ENCODE measurements at places on chromosomes 5 and 9.

GRCh38 chr5:98464737-98465330 lies 308.6 kb upstream of the RGMB start:
- DNase-seq: no peak

DNA sequence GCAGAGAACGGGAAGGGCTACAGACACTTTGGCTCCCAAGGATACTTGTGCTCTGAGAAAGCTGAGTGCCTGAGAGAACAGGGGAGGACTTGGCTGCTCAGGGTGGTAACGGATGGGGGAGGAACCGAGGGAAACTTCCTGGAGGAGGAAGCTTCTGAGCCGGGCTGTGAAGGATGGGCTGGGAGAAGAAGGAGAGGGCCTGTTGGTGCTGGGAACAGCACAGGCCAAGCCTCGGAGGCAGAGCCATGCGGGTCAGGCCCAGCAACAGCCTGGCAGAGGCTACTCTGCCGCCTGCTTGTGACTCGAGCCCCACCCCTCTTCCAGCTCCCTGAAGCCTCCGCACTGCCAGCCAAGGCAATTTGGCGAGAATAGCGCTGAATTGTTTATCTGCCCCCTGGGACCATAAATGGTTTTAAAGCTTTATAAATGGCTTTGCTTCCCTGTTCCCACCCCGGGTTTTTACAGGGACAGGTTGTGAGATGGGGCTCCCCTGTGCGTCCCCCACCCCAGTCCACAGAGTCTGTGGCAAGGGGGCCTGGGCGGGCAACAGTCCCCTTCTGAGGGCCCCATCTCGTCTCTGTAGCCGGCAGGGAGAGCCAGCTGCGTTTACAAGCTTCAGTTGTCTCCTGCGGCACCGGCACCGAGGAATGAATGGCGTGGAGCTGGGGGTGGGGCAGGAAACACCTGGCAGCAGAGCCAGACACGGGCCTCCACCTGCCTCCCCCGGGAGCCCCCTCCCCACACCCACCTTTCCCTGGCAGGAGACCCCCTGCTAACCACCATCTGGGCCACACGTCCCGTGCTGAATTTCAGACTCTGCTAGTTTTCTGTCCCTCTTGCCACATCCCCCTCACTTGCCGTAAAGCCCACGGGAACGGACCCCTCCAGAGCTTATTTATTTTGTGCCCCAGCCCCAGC lies 24.4 kb downstream of the FAM163B start:
- DNase-seq: no peak

DNA sequence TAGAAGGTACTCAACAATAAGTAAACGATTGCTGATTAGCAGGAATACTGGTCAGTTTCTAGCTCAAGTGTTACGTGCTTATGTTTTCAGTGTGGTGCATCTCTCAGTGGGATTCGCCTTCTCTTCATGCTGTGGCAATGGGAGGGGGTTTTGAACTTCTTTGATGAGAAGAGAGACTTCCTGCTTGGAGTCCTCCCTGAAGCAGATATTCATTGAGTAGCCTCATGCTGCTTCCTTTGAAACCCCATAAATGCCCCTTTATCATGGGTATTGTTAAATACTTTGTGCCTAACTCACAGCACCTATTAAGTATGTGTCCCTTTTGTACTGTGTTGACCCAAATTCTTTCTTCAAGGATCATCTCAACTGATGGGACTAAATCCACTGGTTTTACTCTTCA lies 116.5 kb downstream of the DOCK8 start:
- no peak for DNase-seq

- no peak for DNase-seq
Measured at GRCh38 chr5:164119806-164120447, 614.5 kb downstream of the MAT2B start.

DNA sequence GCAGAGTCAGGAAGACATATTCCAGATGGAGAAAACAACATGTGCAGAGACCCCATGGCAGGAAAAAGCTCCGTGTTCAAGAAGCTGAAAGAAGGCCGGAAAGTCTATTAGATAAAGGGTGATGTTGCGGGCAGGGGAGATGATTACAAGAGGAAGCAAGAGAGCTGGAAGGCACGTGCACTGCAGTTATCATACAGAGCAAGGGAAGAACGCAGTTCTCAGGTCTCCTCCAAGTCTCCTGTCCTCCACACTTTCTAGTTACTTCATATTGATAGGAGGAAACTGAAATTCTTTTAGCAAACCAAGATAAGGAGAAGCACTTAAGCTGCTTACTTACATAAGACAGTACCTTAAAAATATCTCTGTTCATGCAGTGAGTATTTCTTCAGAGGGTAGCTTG lies 58.3 kb upstream of the PLPP6 start:
- no peak for DNase-seq

DNA sequence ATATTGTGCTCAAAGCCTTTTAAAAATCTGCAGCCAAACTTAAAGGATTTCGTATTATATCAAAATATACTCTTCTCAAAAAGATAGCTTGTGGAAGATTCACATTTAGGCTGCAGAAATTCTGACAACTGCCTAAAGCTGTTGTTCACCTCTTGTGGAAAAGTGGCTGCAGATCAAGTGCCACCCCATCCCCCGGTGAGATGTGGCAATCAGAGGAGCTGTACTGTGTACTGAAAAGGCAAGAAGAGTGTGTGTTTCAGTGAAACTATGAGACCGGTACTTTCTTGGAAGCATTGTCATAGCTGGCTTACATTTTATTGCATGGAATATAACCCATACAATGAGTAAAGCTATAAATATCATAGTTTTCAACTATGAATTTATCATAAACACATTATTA lies 64.3 kb downstream of the CDH18 start:
- DNase-seq: no peak

DNA sequence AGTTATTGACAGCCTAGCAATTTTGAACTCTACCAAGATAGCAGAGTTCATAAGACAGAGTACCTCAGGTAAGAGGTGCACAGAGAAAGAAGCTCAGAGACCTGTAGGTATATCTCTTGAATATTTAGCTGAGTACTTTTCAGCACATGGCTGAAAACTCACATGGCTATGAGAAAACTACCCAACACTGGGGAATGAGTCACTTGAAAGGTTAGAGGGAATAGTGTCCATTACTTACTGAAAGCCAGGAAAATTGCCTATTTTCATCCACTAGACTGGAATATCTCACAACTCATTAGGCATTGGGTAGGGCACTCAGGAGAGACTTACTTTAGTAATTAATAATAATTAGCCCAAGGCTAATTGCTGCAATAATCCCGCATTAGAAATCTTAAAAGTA lies 8.3 kb downstream of the TSLP start:
- DNase-seq: no peak

- DNase-seq: no peak
Measured at GRCh38 chr5:178515776-178516503, 74.3 kb downstream of the COL23A1 start.

GRCh38 chr9:122180633-122181032 lies 20.9 kb downstream of the MORN5 start:
- no peak for DNase-seq

DNA sequence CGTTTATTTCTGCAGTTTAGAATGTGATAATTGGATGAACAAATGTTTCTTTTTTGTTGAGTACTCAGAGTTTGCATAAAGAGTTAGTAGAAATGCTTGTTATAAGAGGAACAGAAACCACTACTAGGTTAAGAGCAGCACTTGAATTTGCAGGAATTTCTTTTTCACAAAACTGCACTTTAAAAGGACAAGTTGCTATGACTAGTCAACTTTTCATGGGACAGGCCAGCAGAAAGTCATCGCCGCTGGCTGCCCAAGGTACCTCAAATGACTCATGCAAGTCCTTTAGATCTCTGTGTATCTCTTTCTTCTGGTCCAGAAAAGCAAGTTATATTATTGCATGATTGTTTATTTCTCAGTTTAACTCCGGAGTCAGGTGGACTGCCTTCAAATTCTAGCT lies 97.3 kb upstream of the HMHB1 start:
- no peak for DNase-seq

GRCh38 chr9:92527832-92528521 lies 7.8 kb downstream of the ECM2 start:
- DNase-seq: no peak

- DNase-seq: no peak
Measured at GRCh38 chr5:141100243-141100805, at the start of gene PCDHB3. TSS of gene PCDHB3 (plus strand) at chr5:141100473. CDS start at chr5:141100650, 177 bp downstream.

DNA sequence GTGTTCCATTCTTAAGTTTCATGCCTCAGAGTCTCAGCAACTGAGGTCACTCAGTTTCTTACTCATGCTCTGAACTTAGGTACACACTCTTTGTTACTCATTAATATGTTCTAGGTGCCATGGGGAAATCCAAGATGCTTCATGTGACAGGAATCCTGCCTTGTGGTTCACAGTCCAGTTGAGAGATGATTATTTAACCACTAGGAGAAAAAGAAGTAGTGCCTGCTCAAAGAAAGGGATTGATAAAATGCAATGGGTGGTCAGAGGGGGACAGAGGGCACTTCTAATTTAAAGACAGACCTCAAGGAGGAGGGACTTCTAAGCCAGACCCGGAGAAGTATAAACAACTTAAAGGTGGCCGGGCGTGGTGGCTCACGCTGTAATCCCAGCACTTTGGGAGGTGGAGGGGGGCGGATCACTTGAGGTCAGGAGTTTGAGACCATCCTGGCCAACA lies 69.0 kb downstream of the UGCG start:
- no peak for DNase-seq

DNA sequence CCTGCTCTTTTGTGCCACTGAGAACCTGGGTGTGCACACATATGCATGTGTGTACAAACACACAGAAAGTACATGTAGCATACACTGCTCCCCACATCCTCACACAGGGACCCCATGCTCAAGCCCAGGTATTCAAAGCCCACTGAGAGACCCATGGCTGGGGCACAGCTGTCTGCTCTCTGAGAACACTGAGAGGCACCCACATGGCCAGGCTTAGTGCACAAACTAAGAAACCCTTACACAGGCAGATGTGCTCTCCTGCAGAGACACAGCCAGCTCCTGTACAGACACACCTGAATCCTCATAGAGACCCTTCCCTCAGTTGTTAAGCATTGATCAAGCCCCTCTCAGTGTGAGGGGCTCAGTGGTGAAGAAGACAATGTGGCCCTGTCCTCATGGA lies 92.5 kb downstream of the CACNA1B start:
- DNase-seq: no peak

DNA sequence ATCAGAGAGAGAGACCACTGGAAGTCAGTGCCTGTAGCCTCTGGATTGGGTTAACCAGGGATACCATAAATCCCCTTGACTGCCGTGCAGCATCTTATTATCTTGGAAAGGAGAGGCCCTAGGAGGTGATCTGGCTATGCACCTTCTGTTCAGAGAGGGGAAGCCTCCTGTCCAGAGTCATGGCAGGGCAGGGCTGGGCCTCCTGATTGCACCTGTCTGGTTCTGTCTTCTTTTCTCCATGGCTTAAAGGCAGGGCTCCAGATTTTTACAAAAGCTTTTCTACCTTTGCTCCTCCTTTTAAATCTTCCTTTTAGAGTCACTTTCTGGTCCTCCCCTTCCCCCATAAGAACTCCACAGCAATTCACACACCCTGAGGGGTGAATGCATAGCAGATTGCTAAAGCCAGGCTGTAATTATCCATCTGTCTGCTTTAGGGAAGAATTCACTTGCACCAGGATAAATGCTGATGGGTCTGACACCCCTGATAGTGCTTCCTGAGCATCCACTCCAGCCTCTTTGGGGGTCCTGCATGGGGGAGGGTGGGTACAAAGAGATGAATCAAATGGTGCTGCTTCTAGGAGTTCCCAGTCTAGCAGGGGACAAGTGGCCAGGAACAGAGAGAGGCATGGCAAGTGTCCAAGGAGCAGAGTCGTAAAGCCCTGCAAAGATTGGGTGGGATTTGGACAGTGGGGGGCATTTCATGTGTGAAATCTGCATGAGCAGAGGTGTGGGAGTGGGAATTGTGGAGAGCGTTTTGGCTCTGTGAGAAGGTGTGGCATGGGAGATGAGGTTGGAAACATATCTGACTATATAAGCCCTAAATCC lies 141.3 kb upstream of the ALDH1B1 start:
- DNase-seq: no peak

DNA sequence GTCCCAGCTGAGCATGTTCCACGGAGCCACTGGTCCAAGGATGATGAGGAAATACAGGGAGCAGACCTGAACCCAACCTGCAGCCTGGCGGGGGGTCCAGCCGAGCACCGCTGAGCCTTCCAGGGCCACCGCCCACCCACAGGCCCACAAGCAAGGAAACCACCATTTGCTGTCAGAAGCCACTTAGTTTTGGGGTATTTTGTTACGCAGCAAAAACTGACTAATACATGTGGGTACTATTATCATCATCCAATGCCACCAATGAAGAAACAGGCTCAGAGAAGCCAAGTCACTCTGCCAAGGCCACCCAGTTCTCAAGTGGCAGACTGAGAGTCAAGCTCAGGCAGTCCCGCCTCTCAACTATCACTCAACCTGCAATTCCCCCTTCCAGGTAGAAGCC lies 48.0 kb upstream of the RXRA start:
- no peak for DNase-seq

All from activated T-cell treated with anti-CD3 and anti-CD28 coated beads for 4 hours (primary cell).